ENCODE measurements at places on chromosomes 2 and 18.

DNA sequence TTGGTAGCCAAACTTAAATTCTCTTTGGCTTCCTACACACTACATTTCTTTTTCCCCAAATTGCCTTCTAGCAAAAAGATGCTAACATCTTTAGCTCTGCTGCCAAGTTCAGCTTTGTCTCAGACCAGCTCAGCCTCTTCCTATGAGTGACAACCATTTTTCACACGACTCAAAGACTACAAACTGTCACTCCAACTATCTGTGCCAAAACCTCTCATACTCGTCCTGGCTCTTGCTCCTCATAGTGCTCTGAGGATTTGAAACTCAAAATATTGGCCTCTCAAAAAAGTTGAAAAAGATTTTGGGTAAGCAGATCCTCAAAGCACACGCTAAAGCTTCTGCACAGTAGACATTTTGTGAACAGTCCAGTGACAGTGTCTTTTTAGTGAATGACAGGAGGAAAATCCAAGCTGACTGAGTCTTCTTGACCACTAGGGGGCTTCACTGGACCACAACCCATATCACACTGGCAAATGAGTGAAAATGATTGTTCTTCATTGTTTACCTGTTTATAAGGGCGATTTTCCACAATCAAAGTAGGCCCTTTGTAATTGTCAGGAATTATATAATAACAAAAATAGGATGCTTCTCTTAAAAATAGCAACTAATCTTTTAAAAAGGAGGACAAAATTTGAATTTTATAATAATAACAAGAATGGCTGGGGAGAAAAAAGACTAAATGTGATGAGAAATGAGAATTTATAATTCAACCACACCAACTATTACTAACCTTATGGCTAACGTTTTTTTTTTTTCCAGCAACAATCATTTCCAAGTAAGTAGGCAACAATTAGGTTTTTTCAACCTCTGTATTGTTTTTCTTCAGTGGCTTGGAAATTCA lies 85.5 kb upstream of the PGAP1 start:
- DNase-seq, result no peak

DNA sequence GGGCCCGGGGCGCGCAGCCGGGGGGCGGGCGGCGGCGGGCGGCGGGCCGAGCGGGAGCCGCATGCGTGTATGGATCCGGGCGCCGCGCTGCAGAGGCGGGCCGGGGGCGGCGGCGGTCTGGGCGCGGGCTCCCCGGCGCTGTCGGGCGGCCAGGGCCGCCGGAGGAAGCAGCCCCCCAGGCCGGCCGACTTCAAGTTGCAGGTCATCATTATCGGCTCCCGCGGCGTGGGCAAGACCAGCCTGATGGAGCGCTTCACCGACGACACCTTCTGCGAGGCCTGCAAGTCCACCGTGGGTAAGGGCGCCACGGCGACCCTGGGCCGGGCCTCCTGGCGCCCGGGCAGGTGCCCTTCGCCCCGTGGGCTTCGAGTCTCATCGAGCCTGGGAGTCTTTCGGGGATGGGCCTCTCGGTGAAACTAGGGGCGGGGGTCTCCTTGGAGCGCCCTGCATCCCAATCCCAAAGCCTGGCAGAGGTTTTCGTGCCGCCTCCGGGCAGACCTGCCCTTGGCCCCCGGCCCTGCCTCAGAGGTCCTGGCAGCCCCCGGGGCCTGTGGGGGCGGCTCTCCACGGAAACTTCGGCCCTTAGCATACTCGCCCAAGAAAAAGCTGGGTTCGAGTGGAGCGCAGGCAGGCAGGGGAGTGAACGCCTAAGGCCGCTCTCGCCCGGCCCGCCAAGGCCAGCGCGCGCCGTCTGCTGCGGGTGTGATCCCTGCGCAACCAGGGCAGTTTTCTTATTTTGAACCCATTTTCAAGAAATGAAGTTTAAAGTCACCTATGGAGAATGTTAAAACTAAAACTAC lies 622 bp downstream of the RAB12 start:
- peak; percentile 15 for DNase-seq

DNA sequence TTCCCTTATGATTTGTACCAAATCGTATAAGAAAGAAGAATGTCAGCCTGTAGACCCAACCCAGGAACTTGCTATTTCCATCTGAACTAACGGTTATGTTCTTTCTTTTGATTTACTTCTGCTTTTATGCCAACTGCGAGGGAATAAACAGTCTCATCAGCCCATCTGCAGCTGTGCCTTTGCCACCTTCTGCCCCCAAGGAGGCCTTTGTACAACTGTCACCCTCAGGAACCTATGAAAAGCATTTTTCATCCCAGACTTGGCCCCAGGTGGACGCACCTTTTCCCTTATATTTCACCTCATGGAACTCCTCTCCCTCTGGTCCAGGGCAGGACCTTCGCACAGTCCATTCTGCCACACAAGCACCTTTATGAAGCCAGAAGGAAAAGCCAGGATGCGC lies 109.8 kb downstream of the AOX1 start:
- DNase-seq, result no peak

DNA sequence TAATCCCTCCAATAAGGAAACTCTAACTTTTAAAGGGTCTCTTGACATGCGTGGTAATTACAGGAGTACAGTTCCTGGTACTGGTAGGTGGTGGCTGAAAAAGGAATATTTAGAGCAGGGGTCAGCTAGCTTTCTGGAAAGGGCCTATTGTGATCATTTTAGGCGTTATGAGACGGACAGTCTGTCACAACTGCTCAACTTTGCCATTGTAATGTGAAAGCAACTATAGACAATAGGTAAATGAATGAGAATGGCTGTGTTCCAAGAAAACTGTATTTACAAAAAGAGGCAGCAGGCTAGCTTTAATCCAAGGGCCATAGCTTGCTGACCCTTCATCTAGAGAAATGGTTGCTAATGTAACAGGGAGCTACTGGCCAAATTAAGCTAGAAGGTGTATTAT lies 177.7 kb upstream of the LRRTM1 start:
- no peak for DNase-seq

DNA sequence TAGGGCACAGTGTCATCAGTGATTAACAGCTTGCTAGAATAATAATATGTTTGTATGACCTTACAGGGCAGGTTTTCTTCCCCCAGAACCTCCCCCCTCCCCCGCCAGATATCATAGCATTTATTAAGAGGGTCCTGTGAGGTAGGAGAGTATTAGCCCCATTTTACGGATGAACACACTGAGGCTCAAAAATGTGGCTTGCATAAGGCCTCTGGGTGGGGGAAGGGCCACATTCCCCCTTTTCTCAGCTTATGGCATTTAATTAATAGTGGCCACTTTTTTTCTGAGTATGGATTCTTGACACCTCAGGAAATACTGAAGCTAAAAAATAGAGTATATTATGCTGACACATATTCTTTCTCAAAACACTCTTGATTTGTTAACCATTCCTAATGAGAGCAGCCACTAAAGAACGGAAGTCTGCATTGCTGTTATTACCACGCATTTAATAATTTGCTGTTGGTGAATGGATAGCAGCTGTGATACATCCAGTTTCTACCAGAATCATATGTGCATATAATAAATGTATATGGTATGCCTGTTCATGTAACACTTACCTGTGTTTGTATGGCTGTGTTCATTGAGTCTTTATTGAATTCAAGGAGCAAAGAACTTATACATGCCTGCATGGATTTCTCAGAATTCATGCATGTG lies 3.0 kb downstream of the CTIF start:
- no peak for DNase-seq

- no peak for DNase-seq
These were observed 1066.2 kb downstream of the TDRD15 start for GRCh38 chr2:22189893-22190480.

GRCh38 chr2:70442301-70443077 lies 111.1 kb downstream of the TGFA start:
- DNase-seq, result no peak
